ENCODE measurements at places on chromosomes 2 and 18.

- H3K4me1 ChIP-seq = peaks cover 4% of the 10 kb centered on the region
- H3K27me3 ChIP-seq = no peaks in the 10 kb centered on the region
- H3K27ac ChIP-seq = no peak overlapping the region
- DNase-seq = no peak
Measured at GRCh38 chr2:17748745-17749144, 4.9 kb downstream of the SMC6 start.

DNA sequence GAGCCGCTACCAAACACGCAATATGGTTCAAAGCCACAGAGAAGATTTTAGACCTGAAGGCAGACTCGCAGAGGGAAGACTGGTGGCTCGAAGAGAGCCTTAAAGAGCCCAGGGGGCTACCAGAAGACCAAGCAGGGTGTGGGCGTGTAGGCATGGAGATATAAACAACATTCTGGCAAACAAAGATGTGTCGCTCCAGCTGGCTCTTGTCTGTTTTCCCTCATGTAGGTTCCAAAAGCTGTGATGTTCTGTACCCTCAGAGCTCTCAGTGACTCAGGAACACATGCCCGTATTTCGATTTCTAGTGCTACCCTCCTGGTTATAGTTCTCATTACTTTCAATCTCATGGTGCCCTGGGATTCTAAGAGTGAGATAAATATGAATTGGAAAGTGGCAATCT, 44.5 kb downstream of the DOCK10 start:
- H3K36me3 ChIP-seq = no peaks in the 10 kb centered on the region
- H3K27me3 ChIP-seq = no peaks in the 10 kb centered on the region
- DNase-seq = no peak
- H3K27ac ChIP-seq = no peak overlapping the region

DNA sequence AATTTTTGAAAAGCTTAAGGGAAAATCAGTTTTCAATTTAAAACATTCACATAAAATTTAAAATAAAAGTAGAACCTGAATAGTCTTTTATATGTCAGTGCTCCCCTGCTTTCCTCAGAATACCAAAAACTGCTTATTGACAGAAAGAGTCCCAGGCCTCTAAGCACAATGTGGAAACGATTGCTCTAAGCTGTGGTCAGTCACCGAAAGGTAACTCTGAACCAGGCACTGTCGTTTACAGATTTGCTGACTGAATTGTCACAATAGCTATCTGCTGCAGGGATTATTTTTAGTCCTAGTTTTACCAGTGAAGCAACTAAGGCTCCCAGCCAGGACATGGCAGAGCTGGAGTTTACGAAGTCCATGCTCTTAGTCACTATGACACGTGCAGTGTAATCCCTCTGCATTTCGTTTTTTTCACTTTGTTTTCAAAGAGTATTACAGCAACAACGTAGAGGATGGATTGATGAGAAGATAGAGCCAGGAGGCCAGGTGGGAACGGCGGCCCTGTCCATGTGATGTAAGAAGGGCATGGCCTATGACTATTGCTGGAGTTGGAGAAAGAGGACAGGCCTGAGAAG, 28.1 kb upstream of the TMEM247 start:
- no peak for DNase-seq
- no peaks in the 10 kb centered on the region for H3K4me1 ChIP-seq
- H3K27ac ChIP-seq = no peak overlapping the region
- no peaks in the 10 kb centered on the region for H3K36me3 ChIP-seq

DNA sequence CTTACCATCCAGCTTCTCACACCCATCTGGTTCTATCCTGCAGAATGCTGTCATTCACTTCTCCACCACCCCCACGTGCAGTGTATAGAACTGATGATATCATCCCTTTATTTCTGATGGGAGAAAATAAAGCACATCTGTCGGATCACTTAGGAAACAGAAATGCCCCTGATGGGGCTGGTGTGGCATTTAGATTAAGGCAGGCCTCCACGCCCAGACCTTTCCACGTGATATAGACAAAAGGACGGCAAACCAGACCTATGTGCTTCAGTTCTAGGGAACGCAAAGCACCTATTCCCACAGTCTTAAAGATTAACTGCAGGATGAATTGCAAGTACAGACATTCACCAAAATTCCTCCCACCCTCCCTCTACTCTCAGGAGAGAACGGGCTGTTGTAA, 27.6 kb upstream of the CABLES1 start:
- no peak for DNase-seq
- H3K27me3 ChIP-seq = no peaks in the 10 kb centered on the region
- H3K4me3 ChIP-seq = no peak overlapping the region
- H3K36me3 ChIP-seq = no peaks in the 10 kb centered on the region

DNA sequence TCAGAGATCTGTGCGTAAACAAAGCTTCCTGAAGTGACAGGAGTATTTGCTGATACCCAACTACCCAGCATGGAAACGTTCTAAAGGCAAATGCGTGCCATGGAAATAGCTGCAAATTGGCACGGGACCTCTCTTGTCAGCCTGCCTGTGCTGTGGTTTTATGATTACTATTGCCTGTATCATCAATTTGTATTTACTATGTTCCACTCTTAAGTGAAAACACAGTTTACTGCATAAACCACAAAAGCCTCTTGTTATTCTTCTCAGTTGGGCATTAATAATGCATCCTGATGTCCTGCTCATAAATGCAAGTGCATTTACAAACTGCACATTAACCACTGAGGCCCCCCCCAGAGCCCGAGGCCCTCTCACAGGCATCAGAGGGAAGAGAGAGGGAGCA, 196.6 kb upstream of the SLC35G4 start:
- H3K4me3 ChIP-seq = no peak overlapping the region
- H3K27ac ChIP-seq = no peak overlapping the region
- H3K36me3 ChIP-seq = no peaks in the 10 kb centered on the region
- H3K4me1 ChIP-seq = no peaks in the 10 kb centered on the region

- peaks cover 8% of the 10 kb centered on the region for H3K4me1 ChIP-seq
- no peaks in the 10 kb centered on the region for H3K36me3 ChIP-seq
- peak overlapping the region; percentile 0 for H3K27ac ChIP-seq
- no peak overlapping the region for H3K4me3 ChIP-seq
- H3K27me3 ChIP-seq = no peaks in the 10 kb centered on the region
Measured at GRCh38 chr18:9017905-9018227, 84.6 kb upstream of the NDUFV2 start.

GRCh38 chr2:237649541-237650454, 22.4 kb downstream of the LRRFIP1 start:
- H3K27ac ChIP-seq = no peak overlapping the region
- no peaks in the 10 kb centered on the region for H3K27me3 ChIP-seq
- H3K4me3 ChIP-seq = no peak overlapping the region
- H3K4me1 ChIP-seq = no peaks in the 10 kb centered on the region
- no peaks in the 10 kb centered on the region for H3K36me3 ChIP-seq

DNA sequence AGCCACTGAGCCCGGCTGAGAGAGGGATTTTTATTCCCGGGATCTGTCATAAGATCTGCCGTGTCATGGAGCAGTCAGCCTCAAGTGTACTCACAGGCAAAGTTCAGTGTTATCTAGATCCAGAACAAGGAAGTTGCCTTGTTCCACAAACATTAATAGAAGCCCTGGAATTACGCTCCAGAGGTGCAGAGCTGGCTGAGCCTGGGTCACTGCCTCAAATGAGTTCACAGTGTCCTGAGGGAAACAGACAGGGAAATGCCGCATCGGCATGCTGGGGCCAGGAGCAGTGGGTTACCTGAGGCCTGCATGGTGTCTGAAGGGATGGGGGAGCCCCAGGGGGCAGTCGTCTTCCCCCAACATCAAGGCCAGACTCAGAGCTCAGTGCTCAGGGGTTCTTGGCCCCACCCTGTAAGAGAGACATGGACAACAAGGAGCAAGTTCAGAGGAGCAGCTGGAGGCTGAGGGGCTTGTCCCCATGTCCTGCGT, 42.7 kb upstream of the ODC1 start:
- H3K27ac ChIP-seq = peak overlapping the region; percentile 37
- no peaks in the 10 kb centered on the region for H3K27me3 ChIP-seq
- no peaks in the 10 kb centered on the region for H3K4me1 ChIP-seq

DNA sequence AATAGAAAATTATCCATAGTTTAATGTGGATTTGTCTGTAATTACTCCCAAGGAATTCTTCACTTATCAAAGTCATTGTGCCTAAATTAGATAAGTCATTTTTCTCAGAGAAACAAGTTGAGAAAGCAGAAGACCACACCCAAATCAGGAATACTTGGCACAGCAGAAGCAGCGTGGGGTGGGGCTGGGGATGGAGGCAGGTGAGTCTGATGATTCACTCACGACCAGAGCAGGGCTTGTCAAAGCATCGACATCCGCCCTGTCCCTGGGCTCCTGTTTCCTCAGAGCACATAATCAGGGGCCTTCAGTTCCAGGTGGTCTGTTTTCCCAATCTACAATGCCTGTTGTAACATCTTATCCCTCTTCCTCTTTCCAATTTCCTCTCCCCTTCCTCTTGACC, 31.5 kb upstream of the COLEC12 start:
- H3K36me3 ChIP-seq = no peaks in the 10 kb centered on the region

DNA sequence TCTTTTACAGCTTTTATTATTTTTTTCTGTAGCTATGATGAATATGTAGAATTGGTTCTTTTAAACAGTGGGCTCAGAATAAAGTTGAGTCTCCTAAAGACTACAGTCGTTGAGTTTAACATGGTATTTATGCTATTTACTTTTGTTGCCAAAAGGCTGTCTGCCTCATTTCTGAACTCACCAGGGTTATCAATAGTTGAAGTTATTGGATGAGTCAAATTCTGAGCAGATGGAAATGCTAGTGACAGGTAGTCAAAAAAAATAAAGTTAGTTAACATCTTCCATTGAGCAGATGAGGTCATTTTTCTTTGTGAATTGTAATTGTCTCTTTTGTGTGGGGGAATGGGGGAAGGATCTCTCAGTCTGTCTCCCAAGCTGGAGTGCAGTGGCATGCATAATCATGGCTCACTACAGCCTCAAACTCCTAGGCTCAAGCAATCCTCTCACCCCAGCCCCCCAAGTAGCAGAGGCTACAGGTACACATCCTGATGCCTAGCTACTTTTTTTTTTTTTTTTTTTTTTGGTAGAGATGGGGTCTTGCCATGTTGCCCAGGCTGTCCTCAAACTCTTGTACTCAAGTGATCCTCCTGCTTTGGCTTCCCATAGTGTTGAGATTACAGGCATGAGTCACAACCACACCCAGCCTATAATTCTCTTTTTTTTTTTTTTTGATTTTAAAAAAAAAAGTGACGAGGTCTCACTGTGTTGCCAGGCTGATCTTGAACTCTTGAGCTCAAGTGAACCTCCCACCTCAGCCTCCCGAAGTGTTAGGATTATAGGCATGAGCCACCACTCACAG, 8.9 kb downstream of the PAPOLG start:
- H3K4me1 ChIP-seq = no peaks in the 10 kb centered on the region
- H3K4me3 ChIP-seq = no peak overlapping the region
- H3K36me3 ChIP-seq = peaks cover 86% of the 10 kb centered on the region
- H3K27me3 ChIP-seq = no peaks in the 10 kb centered on the region

GRCh38 chr2:230830428-230830827, 34.3 kb upstream of the ITM2C start:
- H3K36me3 ChIP-seq = no peaks in the 10 kb centered on the region
- no peak overlapping the region for H3K27ac ChIP-seq
- H3K4me1 ChIP-seq = no peaks in the 10 kb centered on the region

GRCh38 chr2:157990173-157990572, 111.5 kb upstream of the UPP2 start:
- no peaks in the 10 kb centered on the region for H3K27me3 ChIP-seq
- no peak for DNase-seq
- H3K27ac ChIP-seq = no peak overlapping the region
- H3K4me1 ChIP-seq = no peaks in the 10 kb centered on the region
- no peak overlapping the region for H3K4me3 ChIP-seq

DNA sequence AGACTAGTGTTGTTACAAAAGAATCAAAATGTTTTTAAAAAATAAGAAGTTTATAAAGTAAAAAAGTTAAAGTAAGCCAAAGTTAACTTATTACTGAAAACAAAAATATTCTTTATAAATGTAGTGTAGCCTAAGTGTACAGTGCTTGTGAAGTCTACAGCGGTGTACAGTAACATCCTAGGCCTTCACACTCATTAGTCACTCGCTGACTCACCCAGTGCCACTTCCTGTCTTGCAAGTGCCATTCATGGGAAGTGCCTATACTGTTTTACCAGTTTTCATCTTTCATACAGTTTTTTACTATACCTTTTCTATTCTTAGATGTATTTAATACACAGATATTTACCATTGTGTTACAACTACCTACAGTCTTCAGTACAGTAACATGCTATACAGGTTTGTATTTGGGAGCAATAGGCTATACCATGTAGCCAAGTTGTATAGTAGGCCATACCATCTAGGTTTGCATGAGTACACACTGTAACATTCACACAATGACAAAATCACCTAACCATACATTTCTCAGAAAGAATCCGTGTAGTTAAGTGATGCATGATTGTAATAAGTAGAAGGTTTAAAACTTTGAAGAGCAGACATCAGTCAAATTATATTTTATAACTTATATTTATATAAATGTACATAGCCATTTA, 13.4 kb downstream of the SERPINB7 start:
- no peaks in the 10 kb centered on the region for H3K27me3 ChIP-seq
- no peak for DNase-seq
- H3K36me3 ChIP-seq = no peaks in the 10 kb centered on the region
- no peak overlapping the region for H3K27ac ChIP-seq
- no peaks in the 10 kb centered on the region for H3K4me1 ChIP-seq
- no peak overlapping the region for H3K4me3 ChIP-seq

DNA sequence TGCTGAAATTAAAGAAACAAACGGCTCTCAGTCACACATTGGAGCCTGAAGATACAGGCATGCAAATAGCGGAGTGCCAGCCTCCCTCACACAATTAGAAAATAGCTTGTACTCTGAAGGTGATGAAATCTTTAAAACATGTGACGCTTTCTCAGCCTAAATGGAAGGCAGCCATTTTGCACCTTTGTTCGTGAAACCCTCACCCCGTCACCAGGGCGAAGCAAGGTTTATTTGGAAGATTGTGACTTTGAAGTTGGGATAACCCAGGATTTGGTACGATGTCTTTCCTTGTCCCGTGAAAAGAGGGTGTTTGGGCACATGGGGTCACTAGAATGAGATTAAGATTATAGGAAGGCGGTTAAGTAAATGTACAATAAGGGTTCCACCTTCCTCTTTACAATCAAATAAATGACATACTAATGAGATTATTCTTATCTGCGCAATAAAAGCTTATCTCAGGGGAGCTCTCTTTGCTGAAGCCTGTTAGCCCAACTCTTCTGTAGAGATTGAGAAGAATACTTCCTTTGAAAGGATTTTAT, 4.2 kb downstream of the SH3BP4 start:
- H3K27me3 ChIP-seq = no peaks in the 10 kb centered on the region
- H3K4me3 ChIP-seq = no peak overlapping the region
- no peaks in the 10 kb centered on the region for H3K36me3 ChIP-seq
- DNase-seq = no peak
- peaks cover 50% of the 10 kb centered on the region for H3K4me1 ChIP-seq
